ENCODE measurements at places on chromosomes 5 and 9.

GRCh38 chr5:26416911-26417310 is 621.5 kb downstream of the CDH9 start:
- H3K27me3 ChIP-seq: no peaks in the 10 kb centered on the region
- no peaks in the 10 kb centered on the region for H3K36me3 ChIP-seq
- H3K4me1 ChIP-seq: no peaks in the 10 kb centered on the region
- no peak overlapping the region for H3K4me3 ChIP-seq

GRCh38 chr9:127316586-127317323 is 52.2 kb downstream of the GARNL3 start:
- peaks cover 3% of the 10 kb centered on the region for H3K36me3 ChIP-seq
- peaks cover 2% of the 10 kb centered on the region for H3K27me3 ChIP-seq
- DNase-seq: no peak
- no peaks in the 10 kb centered on the region for H3K4me1 ChIP-seq
- H3K4me3 ChIP-seq: no peak overlapping the region
- no peak overlapping the region for H3K27ac ChIP-seq

DNA sequence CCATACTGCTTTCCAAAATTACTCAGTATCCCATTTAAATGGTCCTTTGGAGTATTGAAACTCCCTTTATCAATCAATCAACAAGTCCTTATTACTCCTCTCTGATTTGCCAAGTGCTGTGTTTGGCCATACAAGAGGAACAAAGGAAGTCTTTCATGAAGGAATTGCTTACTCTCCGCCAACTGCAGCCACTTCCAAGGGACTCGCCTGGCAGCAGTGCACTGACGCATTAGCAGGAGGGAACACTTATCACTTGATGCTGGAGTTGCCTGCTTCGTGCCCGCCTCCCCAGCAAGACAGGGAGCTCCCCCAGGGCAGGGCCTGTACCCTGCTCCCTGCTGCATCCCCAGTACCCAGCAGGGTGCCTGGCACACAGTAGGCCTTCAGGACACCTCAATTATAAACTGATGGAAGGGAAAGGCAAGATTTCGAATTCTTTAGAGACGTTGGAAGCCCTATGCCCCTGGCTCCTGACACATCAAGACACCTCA is 97.9 kb downstream of the CRB2 start:
- no peaks in the 10 kb centered on the region for H3K4me1 ChIP-seq
- DNase-seq: no peak
- no peak overlapping the region for H3K27ac ChIP-seq
- H3K4me3 ChIP-seq: no peak overlapping the region
- H3K36me3 ChIP-seq: peaks cover 17% of the 10 kb centered on the region

DNA sequence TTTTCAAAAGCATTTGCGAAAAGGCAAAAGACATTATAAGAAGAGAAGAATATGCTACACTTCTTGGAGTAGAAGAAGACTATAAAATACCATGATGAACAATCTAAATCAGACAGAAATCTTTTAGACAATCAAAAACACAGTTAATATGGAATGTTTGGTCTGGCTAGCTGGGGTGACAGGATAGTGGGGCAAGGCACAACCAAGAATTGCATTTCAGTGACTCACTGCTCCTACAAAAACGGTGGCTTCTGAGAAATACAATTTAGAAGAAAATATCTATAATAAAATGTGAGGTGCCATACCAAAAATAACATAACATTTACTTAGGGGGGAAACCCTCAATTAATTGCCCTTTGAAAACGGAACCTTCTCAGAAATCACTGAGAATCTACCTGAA is 363.4 kb downstream of the NPR3 start:
- no peak overlapping the region for H3K4me3 ChIP-seq
- H3K27me3 ChIP-seq: no peaks in the 10 kb centered on the region
- H3K36me3 ChIP-seq: no peaks in the 10 kb centered on the region
- DNase-seq: no peak

DNA sequence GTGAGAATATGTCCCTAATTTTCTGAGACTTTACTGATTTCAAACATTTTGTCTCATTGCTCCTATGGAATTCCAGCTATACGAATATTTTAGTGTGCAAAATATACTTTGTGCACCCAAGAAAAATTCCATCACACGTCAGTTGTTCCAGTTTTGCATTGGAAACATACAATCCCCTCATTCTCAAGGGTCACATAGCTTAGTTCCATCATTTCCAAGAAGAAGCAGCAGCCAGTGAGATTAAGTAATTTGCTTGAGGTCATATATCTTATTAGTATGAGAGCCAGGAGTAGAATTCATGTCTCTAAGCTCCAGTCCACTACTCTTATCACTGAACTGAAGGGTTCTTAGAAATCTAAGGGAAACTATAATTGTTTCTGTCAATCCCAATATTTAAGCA is 746.7 kb upstream of the C9orf72 start:
- H3K27ac ChIP-seq: no peak overlapping the region
- no peaks in the 10 kb centered on the region for H3K4me1 ChIP-seq
- H3K36me3 ChIP-seq: peaks cover 3% of the 10 kb centered on the region
- H3K27me3 ChIP-seq: peaks cover 2% of the 10 kb centered on the region
- no peak overlapping the region for H3K4me3 ChIP-seq

DNA sequence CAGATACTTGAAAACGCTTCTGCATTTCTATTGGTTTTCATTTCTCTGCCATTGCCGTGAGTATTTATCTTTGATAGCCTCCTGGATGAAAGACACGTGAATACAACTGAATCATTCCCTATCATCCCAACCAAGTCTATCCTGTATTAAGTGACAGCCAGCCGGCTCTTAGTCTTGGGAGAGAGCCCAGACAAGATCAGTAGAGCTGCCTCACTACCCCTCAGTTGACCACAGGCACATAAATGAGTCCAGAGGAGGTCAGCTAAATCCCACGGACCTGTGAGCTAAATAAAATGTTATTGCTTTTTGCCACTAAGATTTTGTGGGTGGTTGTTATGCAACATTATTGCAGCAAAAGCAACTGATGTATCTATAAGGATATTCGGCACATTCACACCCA is 639.0 kb upstream of the ACO1 start:
- H3K27me3 ChIP-seq: peaks cover 2% of the 10 kb centered on the region
- H3K4me3 ChIP-seq: no peak overlapping the region
- H3K4me1 ChIP-seq: no peaks in the 10 kb centered on the region
- no peaks in the 10 kb centered on the region for H3K36me3 ChIP-seq
- no peak for DNase-seq

GRCh38 chr5:26582350-26583045 is 455.9 kb downstream of the CDH9 start:
- no peaks in the 10 kb centered on the region for H3K36me3 ChIP-seq
- no peak for DNase-seq
- no peaks in the 10 kb centered on the region for H3K27me3 ChIP-seq

GRCh38 chr5:9104571-9105339 is 441.1 kb downstream of the SEMA5A start:
- H3K27ac ChIP-seq: no peak overlapping the region
- H3K36me3 ChIP-seq: no peaks in the 10 kb centered on the region
- H3K4me1 ChIP-seq: no peaks in the 10 kb centered on the region
- no peaks in the 10 kb centered on the region for H3K27me3 ChIP-seq
- DNase-seq: no peak

- no peak overlapping the region for H3K27ac ChIP-seq
- no peak for DNase-seq
- no peak overlapping the region for H3K4me3 ChIP-seq
- H3K36me3 ChIP-seq: no peaks in the 10 kb centered on the region
- H3K27me3 ChIP-seq: peaks cover 4% of the 10 kb centered on the region
Measured at GRCh38 chr5:135153661-135154060, 119.6 kb upstream of the PITX1 start.

GRCh38 chr9:126704157-126704891 is 90.6 kb downstream of the LMX1B start:
- no peak overlapping the region for H3K4me3 ChIP-seq
- DNase-seq: no peak
- no peaks in the 10 kb centered on the region for H3K36me3 ChIP-seq

DNA sequence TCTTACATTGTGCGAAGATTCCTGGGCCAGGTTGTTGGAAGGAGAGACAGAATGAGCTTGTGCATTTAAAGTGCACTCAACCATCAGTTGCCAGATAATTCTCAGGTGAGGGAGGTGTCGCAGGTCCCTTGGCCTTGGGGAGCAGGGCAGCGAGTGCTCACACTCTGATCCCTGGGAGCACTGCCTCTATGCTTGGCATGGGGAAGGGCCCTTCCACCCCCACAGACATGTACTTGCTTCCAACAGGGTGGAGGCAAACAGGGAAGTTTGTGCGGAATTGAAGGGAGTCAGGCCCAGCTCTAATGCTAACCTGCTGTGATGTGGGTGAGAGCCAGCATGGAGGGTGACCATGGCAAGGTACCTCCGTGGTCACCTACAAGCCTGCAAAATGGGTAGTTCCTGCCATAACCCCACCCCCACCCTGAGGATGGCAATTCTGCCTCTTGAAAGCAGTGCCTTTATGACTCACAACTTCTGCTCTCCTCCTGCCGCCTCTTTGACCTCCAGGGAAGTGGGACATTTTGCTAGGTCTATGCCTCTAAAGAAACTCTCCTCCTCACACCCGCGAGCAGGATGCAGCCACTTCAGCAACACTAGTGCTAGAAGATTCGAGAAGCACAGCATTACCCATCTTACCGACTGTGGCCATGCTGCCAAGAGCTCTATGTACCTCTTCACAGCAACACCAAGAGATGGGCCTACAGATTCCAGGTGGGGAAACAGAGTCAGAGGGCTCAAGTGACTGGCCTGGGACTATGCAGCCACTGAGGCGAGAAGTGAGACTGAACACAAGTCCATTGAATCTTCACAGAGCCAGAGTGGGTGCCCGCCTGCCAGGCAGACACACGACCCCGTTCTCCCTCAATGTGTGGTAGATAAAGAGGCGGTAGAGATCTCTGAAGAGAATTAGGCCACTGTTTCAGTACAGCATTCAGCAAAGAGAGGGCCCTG is 22.1 kb upstream of the SLC25A51 start:
- no peaks in the 10 kb centered on the region for H3K27me3 ChIP-seq
- no peak for DNase-seq
- H3K27ac ChIP-seq: no peak overlapping the region

DNA sequence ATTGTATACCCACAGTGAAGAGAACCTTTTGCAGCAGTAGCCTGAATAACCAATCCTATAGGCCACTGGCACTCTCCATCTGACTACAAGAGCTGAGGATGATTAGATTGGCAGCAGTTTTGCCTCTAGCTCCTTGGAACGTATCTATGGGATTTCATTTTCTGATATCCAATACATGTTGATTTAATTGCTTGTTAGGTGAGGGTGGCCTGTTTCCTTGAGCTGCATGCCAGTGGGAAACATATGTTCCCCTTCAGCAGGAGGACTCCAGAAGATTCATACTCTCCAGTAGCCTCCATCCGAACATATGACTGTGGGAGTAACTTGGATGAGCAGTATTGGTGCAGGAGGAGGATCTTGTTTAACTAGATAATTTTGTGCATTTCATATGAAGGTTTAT is 51.5 kb downstream of the GCNT1 start:
- no peaks in the 10 kb centered on the region for H3K36me3 ChIP-seq
- H3K4me1 ChIP-seq: no peaks in the 10 kb centered on the region
- no peak for DNase-seq
- H3K27me3 ChIP-seq: peaks cover 2% of the 10 kb centered on the region
- no peak overlapping the region for H3K4me3 ChIP-seq
- no peak overlapping the region for H3K27ac ChIP-seq

DNA sequence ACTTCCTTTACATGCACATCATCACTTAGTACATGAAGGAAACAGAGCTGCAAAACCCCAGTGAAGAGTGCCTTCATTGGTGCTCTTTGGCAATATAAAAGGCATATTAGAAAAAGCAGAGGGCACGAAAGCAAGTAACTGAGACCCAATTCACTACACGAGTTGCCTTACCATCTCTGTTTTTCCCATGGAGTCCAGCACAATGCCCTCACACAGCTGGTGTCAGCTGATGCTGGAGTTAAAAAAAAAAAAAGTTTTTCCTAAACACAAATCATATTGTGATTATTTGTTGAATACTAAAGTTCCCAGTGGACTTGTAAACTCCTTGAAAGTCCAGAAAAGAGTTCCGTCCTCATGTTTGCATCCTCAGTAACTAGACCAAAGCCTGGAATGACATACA is 25.6 kb downstream of the MARCHF3 start:
- peaks cover 9% of the 10 kb centered on the region for H3K4me1 ChIP-seq
- H3K36me3 ChIP-seq: peaks cover 7% of the 10 kb centered on the region
- H3K4me3 ChIP-seq: no peak overlapping the region
- DNase-seq: no peak

- no peak for DNase-seq
- H3K27ac ChIP-seq: no peak overlapping the region
- H3K4me1 ChIP-seq: no peaks in the 10 kb centered on the region
- no peaks in the 10 kb centered on the region for H3K36me3 ChIP-seq
- H3K4me3 ChIP-seq: no peak overlapping the region
Measured at GRCh38 chr5:39624890-39625289, 200.1 kb upstream of the DAB2 start.

DNA sequence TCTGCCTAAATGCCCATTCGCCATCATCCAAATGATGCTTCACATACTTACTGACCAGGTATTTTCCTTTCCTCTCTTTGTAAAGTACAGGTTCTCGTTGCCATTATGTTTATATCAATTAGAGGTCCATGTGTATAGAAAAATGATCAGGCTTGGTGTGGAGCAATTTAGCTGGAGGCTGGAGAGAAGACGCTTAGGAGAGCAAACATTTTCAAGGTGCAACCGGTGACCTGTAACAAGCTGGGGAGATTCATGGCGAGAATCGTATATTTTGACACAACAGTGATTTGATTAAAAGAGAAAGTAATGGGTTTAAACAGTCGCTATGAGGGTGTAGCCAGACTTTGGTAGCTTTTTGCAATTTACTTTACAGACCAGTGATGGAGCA is 170.9 kb upstream of the TBCA start:
- no peak overlapping the region for H3K4me3 ChIP-seq
- H3K4me1 ChIP-seq: no peaks in the 10 kb centered on the region
- no peak overlapping the region for H3K27ac ChIP-seq
- H3K27me3 ChIP-seq: peaks cover 5% of the 10 kb centered on the region
- DNase-seq: no peak

- no peak overlapping the region for H3K4me3 ChIP-seq
- H3K27me3 ChIP-seq: no peaks in the 10 kb centered on the region
- H3K4me1 ChIP-seq: peaks cover 2% of the 10 kb centered on the region
- DNase-seq: no peak
- H3K36me3 ChIP-seq: no peaks in the 10 kb centered on the region
Measured at GRCh38 chr9:133787754-133788025, 49.5 kb upstream of the SARDH start.

GRCh38 chr5:131863700-131864099 is 66.9 kb upstream of the FNIP1 start:
- no peaks in the 10 kb centered on the region for H3K4me1 ChIP-seq
- no peak overlapping the region for H3K4me3 ChIP-seq
- no peak for DNase-seq
- H3K27ac ChIP-seq: no peak overlapping the region
- H3K27me3 ChIP-seq: peaks cover 7% of the 10 kb centered on the region
